ENCODE measurements at places on chromosomes 16 and 17. TPM values are rescaled to one million over a fixed set of nuclear protein-coding genes. Genes with fewer than 3 reads are reported as not detected.

The RNU2-1 gene
- not detected for polyA plus RNA-seq

The PRM1 gene
- polyA plus RNA-seq = not detected

The FNDC8 gene
- polyA plus RNA-seq = not detected

The G6PC3 gene
- 22.5 TPM for polyA plus RNA-seq

The PPP1R1B gene
- polyA plus RNA-seq = not detected

The RGS11 gene
- not detected for polyA plus RNA-seq
